GM23248 (cell line): ENCODE measurements at places on chromosomes 12 and 14. TPM values are rescaled to one million over a fixed set of nuclear protein-coding genes. Genes with fewer than 3 reads are reported as not detected.

GRCh38 chr14:102504328-102504999 is 5.1 kb downstream of the ANKRD9 start:
- no peak for DNase-seq
- H3K27me3 ChIP-seq: no peaks in the 10 kb centered on the region
- peaks cover 12% of the 10 kb centered on the region for H3K4me1 ChIP-seq
- no peak overlapping the region for H3K27ac ChIP-seq

DNA sequence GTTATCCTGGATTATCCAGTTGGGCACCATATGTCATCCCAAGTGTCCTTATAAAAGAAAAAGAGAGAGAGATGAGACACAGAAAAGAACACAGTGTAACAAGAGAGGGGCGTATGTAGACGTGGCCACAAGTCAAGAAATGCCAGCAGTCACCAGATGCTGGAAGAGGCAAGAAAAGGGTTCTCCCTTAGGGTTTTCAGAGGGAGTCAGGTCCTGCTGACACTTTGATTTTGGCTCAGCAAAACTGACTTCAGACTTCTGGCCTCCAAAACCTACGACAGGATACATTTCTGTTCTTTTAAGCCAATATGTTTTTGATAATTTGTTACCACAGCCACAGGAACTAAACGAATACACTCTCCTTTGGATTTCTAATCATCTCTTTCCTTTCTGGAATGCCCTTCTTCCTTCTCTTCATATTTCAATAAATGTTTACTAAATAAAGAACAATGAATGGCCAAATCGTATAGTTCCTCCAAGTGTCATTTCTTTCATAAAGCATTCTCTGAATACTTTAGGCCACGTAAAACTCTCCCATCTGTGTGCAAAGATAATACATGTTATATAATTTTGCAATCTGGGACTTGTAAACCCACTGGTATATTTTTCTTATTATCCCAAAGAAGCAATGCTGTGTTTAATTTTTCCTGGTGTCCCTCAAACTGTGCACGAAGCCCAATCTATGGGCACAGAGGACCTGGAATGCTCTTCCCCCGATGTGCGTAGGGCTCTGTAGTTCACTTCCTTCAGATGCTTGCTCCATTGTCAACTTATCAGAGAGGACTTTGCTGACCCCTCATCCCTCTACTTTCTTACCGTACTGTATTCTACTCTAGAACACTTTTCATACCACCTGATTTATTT is 303.6 kb downstream of the CEP128 start:
- H3K36me3 ChIP-seq: no peaks in the 10 kb centered on the region
- peak overlapping the region; percentile 82 for H3K27ac ChIP-seq
- H3K4me1 ChIP-seq: peaks cover 38% of the 10 kb centered on the region
- DNase-seq: peak; percentile 41
- peak overlapping the region; percentile 40; the same call in 1 of the 2 replicates for H3K4me3 ChIP-seq

- peak; percentile 32 for DNase-seq
- H3K4me3 ChIP-seq: no peak overlapping the region
- no peaks in the 10 kb centered on the region for H3K27me3 ChIP-seq
- no peaks in the 10 kb centered on the region for H3K36me3 ChIP-seq
Measured at GRCh38 chr14:24888532-24888931, 161.4 kb downstream of the STXBP6 start.

GRCh38 chr14:89771251-89771650 is 183.3 kb downstream of the EFCAB11 start:
- H3K27me3 ChIP-seq: no peaks in the 10 kb centered on the region
- no peaks in the 10 kb centered on the region for H3K36me3 ChIP-seq
- no peaks in the 10 kb centered on the region for H3K4me1 ChIP-seq
- H3K4me3 ChIP-seq: no peak overlapping the region
- DNase-seq: no peak

DNA sequence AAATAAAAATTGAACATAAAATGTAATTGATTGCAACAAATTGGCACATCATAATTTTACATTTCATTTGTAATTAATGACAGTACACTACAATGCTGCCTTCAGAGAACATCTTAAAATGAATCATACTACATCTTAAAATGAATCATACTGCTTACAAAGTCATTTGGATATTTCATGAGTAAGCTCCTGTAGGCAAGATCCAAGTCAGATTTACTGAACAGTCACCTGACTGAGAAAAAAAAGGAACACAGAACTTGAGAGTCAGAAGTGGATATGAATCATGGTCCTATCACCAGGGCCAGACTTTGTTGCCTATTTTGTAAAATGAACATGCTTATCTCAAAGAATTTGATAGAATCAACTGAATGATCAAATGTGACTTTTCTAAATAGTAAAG is 32.7 kb upstream of the FBLN5 start:
- no peak overlapping the region for H3K4me3 ChIP-seq
- H3K27ac ChIP-seq: peak overlapping the region; percentile 64
- H3K36me3 ChIP-seq: no peaks in the 10 kb centered on the region
- peaks cover 51% of the 10 kb centered on the region for H3K4me1 ChIP-seq

- no peaks in the 10 kb centered on the region for H3K27me3 ChIP-seq
- no peaks in the 10 kb centered on the region for H3K4me1 ChIP-seq
- no peak for DNase-seq
- H3K36me3 ChIP-seq: no peaks in the 10 kb centered on the region
- H3K4me3 ChIP-seq: no peak overlapping the region
- H3K27ac ChIP-seq: no peak overlapping the region
Measured at GRCh38 chr14:98868866-98869265, 403.1 kb downstream of the BCL11B start.

DNA sequence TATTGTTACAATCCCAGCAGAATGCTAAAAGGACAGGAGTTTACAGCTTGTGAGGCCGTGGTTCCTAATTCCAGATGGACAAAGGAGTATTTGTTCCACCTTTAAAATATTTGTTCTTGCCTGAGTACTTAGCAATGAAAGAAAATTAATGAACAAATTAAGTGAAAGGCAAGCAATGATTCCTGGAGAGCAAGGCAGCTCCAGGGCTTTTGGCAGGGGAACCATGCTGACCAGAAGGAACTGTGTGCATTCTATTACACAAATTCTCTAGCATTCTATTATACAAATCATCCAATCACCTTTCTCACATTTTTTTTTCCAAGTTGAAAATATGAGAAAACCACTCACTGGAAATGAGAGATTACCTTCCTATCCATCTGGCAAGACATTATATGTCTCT is 1.8 kb upstream of the BMAL2 start:
- peaks cover 22% of the 10 kb centered on the region for H3K4me1 ChIP-seq
- peak overlapping the region; percentile 62 for H3K27ac ChIP-seq
- DNase-seq: peak; percentile 49

DNA sequence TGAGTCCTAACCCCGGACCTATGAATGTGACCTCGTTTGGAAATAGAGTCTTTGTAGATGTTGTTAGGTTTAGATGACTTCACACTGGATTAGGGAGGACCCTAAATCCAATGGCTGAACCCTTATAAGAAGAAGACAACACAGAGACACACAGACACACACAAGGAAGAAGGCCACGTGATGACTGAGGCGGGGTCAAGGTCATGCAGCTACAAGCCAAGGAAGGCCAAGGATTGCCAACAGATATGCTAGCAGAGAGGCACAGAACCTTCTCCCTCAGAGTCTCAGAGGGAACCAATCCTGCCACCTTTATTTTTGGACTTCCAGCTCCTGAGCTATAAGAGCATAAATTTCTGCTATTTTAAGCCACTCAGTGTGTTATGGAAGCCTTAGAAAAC is 31.8 kb downstream of the LTBP2 start:
- peak overlapping the region; percentile 78 for H3K27ac ChIP-seq
- DNase-seq: no peak
- peaks cover 7% of the 10 kb centered on the region; the same call in 1 of the 2 replicates for H3K36me3 ChIP-seq
- no peak overlapping the region for H3K4me3 ChIP-seq
- H3K4me1 ChIP-seq: peaks cover 67% of the 10 kb centered on the region

DNA sequence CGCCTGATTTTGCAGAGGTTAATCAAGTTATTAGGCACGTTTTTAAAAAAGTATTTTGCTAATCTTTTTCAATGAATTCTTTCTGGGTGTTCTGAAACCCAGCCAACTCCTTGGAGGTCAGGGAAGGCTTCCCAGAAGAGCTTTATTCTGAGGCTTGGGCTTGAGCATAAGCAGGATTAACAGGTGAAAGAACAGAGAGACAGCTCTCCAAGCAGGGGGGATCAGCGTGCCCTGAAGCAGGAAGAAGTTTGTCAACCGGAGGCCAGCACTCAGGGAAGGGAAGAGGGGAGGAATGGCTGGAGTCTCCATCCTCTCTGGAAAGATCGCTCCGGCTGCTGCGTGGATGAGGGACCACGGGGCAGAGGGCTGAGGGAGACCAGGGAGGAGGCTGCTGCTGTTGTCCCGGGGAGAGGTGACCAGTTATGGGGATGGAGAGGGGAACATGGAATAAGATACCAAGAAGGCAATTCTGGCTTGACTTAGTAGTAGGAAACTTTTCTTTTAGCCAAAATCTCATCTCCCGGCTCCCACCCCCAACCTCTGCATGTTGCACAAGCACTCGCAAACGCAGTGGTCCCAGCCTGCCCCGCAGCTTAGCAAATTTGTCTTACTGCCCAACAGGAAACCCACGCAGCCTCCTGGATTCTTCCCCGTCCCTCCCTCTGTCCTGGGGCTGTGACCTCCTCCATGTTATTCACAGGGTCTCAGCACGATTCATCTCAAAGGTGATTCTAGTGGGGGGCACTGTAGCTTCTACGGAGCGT is 1.1 kb upstream of the SSH1 start:
- DNase-seq: peak; percentile 54
- H3K27ac ChIP-seq: peak overlapping the region; percentile 86
- H3K4me3 ChIP-seq: peak overlapping the region; percentile 74
- no peaks in the 10 kb centered on the region for H3K27me3 ChIP-seq
- H3K36me3 ChIP-seq: peaks cover 6% of the 10 kb centered on the region

DNA sequence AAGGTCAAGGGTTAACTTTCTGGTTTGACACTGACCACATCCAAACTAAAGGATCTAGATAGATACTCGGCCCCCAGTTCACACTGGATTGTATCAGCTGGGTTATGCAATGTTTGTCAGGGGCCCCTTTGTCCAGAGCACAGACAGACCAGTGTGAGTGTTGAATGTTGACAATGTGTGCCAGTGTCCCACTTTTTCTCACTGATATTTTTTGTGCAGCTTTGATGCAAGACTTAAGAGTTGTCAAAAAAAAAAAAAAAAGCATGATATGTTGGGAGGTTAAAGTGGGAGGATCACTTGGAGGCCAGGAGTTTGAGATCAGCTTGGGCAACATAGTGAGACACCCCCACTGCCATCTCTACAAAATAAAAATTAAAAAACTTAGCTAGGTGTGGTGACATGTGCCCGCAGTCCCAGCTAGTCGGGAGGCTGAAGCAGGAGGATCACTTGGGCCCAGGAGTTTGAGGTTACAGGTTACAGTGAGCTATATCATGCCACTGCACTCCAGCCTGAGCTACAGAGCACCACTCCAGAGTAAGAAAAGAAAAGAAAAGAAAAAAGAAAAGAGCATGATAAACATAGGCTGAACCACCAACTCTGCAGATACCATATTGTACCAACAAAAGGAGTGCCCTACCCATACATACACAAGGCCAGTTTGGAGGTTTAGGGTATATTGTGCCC is 97.5 kb downstream of the LGR5 start:
- no peak overlapping the region for H3K27ac ChIP-seq
- H3K4me3 ChIP-seq: no peak overlapping the region
- no peak for DNase-seq
- H3K27me3 ChIP-seq: peaks cover 3% of the 10 kb centered on the region; the same call in 1 of the 2 replicates

GRCh38 chr12:69988481-69989321 is 163.7 kb downstream of the MYRFL start:
- peak overlapping the region; percentile 34 for H3K4me3 ChIP-seq
- H3K27me3 ChIP-seq: no peaks in the 10 kb centered on the region
- peak overlapping the region; percentile 88 for H3K27ac ChIP-seq
- H3K36me3 ChIP-seq: no peaks in the 10 kb centered on the region

GRCh38 chr14:95092723-95093122 is 64.6 kb downstream of the DICER1 start:
- no peak overlapping the region for H3K4me3 ChIP-seq
- peaks cover 12% of the 10 kb centered on the region for H3K4me1 ChIP-seq
- H3K27me3 ChIP-seq: no peaks in the 10 kb centered on the region
- no peak for DNase-seq
- peaks cover 36% of the 10 kb centered on the region for H3K36me3 ChIP-seq
- H3K27ac ChIP-seq: no peak overlapping the region

DNA sequence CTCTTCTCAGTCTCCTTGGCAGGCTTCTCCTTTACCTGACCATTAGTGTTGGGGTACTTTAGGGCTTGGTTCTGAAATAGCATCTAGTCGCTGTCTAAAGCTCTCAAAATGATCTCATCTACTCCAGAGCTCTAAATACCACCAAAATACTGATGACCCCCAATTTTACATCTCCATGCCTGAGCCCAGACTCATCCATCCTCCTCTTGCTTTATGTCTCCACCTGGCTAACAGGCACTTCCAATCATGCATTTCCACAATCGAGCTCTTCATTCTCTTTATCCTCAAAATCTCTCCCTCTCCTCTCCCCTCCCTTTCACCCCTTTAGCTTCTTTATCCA is 40.5 kb upstream of the PTGR2 start:
- no peaks in the 10 kb centered on the region for H3K36me3 ChIP-seq
- H3K4me3 ChIP-seq: no peak overlapping the region
- DNase-seq: no peak
- H3K27me3 ChIP-seq: no peaks in the 10 kb centered on the region

GRCh38 chr12:23816394-23816851 is 133.0 kb downstream of the SOX5 start:
- no peaks in the 10 kb centered on the region for H3K27me3 ChIP-seq
- H3K4me1 ChIP-seq: no peaks in the 10 kb centered on the region
- DNase-seq: no peak
- no peak overlapping the region for H3K4me3 ChIP-seq
- no peak overlapping the region for H3K27ac ChIP-seq
- no peaks in the 10 kb centered on the region for H3K36me3 ChIP-seq

DNA sequence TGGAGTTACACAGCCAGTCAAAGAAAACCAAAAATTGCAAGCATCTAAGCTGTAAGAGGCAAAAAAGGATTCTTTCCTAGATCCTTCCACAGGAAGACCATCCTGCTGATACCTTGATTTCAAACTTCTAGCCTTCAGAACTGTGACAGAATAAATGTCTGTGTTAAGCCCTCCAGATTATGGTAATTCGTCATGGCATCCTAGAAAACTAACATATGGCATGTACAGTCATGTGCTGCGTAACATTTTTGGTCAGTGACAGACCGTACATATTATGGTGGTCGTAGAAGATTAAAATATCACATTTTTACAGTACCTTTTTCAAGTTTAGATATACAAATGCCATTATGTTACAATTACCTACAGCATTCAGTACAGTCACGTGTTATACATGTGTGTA is 660.9 kb upstream of the LMO3 start:
- no peak overlapping the region for H3K27ac ChIP-seq
- no peaks in the 10 kb centered on the region for H3K4me1 ChIP-seq
- H3K36me3 ChIP-seq: no peaks in the 10 kb centered on the region
- no peaks in the 10 kb centered on the region for H3K27me3 ChIP-seq

Gene SPTB
- total RNA-seq: 0.11 and 0.51 TPM in 2 replicates

Gene GPR68
- total RNA-seq: 8.6 and 10.6 TPM in 2 replicates

Gene GPRC5D
- total RNA-seq: not detected in 2 replicates

Gene NGB
- total RNA-seq: not detected in 2 replicates

Gene NKX2-1
- total RNA-seq: not detected in 2 replicates

Gene PHC1
- total RNA-seq: 15.4 and 16.1 TPM in 2 replicates

Gene CELA1
- total RNA-seq: not detected in 2 replicates

Gene GLT1D1
- not detected in 2 replicates for total RNA-seq

Gene RASSF9
- 0.89 and 1.5 TPM in 2 replicates for total RNA-seq

Gene BCL2L2
- total RNA-seq: 22.5 and 35.0 TPM in 2 replicates

Gene TMEM121
- total RNA-seq: 11.1 and 20.5 TPM in 2 replicates
